ENCODE measurements at places on chromosomes 7 and 10.

- DNase-seq = no peak
Observed at GRCh38 chr10:32943395-32943794, 14.6 kb downstream of the ITGB1 start.

GRCh38 chr10:5014936-5015335 lies 11.3 kb upstream of the AKR1C2 start:
- DNase-seq = no peak

GRCh38 chr7:31074120-31074383 lies 21.9 kb downstream of the ADCYAP1R1 start:
- DNase-seq = no peak

DNA sequence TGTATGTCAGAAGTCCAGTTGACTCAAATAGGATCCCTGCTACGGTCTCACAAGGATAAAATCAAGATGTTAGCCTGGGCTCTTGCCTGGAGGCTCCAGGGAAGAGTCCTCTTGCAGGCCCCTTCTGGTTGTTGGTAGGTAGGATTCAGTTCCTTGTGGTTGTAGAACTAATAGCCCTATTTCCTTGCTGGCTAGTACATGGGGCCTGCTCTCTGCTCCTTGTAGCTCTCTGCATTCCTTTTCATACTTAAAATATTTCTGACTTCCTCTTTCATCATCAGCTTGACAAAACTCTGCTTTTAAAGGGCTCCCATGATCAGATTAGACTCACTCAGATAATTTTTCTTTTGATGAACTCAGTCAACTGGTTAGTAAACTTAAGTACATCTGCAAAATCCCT lies 756.7 kb downstream of the GATA3 start:
- no peak for DNase-seq

- DNase-seq = no peak
Observed at GRCh38 chr10:97243836-97244235, 48.6 kb downstream of the ARHGAP19 start.

DNA sequence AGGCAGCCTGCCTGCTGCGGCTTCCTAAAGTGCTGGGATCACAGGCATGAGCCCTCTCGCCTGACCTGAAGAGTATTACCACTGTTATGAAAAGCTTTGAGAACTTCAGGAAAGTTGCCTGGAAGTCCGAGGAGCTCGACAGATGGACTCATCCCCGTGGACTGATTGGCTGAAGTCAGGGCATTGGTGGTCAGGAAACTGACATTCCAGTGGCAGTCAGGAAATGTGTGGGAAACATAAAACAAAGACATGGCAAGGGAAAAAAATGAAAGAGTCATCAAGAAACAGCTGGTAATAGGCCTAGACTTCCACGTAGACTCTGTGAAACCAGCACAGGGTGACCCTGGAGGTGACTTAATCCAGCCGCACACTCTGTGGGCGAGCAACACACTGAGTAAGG lies 123.3 kb downstream of the CDH23 start:
- DNase-seq = peak; percentile 28

DNA sequence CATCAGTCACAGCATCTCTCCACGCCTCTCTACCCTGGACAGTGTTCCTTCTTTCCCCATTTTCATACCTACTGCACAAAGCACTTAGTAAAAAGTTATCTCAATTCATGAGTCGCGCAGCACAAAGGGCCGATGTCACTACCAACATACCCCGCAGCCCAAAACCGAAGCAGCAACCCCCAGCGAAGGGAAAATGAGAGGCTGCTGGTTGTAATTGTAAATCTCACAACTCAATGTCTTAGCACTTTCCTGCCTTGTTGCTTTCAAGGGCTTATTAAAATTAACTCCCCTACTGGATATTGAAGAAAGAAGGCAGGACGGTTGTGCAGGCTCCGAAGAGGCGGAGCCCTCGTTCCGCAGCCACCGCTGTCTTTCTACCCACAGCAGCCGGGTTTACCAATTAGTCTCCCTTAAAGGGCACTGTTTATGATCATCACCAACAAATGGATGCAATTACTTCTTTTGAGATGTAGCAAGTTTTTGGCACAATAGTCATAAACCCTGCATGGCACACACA lies 6.5 kb downstream of the DIP2C start:
- DNase-seq = no peak

Data from SJSA1 (cell line).